ENCODE measurements at places on chromosomes 13 and 19. TPM values are rescaled to one million over a fixed set of nuclear protein-coding genes. Genes with fewer than 3 reads are reported as not detected.

The ZNF615 gene
- 5.6 TPM for total RNA-seq

The C1QTNF9B gene
- total RNA-seq: not detected

The SIGLEC8 gene
- not detected for total RNA-seq

The KANK2 gene
- total RNA-seq: 24.9 TPM

The C1QTNF9 gene
- total RNA-seq: not detected
